ENCODE measurements at places on chromosomes 13 and 19. TPM values are rescaled to one million over a fixed set of nuclear protein-coding genes. Genes with fewer than 3 reads are reported as not detected.

GPR18 gene
- total RNA-seq = not detected

TNFSF9 gene
- total RNA-seq = 6.4 TPM

NXNL1 gene
- not detected for total RNA-seq

ZNF524 gene
- 17.6 TPM for total RNA-seq

PPM1N gene
- total RNA-seq = 6.3 TPM

MBD3L2 gene
- not detected for total RNA-seq

PTGIR gene
- total RNA-seq = 0.10 TPM

ZNF43 gene
- 4.7 TPM for total RNA-seq

SRRM5 gene
- 0.81 TPM for total RNA-seq

LMTK3 gene
- total RNA-seq = 4.6 TPM

LNX2 gene
- total RNA-seq = 3.5 TPM

TUBA3C gene
- total RNA-seq = not detected

CYSLTR2 gene
- not detected for total RNA-seq

SAMD1 gene
- 43.8 TPM for total RNA-seq

RDH8 gene
- total RNA-seq = 0.26 TPM

NPAS1 gene
- 5.5 TPM for total RNA-seq

CGB5 gene
- total RNA-seq = 1.0 TPM

U2AF1L4 gene
- 27.3 TPM for total RNA-seq

ZNF600 gene
- total RNA-seq = 0.30 TPM

IL11 gene
- 100 TPM for total RNA-seq

TICAM1 gene
- 8.6 TPM for total RNA-seq

GPR12 gene
- total RNA-seq = not detected

NLRP11 gene
- not detected for total RNA-seq

TMEM255B gene
- total RNA-seq = 0.65 TPM

TNFAIP8L1 gene
- 4.8 TPM for total RNA-seq

ELAVL1 gene
- 69.3 TPM for total RNA-seq

LACC1 gene
- 2.6 TPM for total RNA-seq

Data from A549 treated with DMSO at 1 μM for 4 hours (cell line).